ENCODE measurements at places on chromosomes 1 and 21. TPM values are rescaled to one million over a fixed set of nuclear protein-coding genes. Genes with fewer than 3 reads are reported as not detected.

DNA sequence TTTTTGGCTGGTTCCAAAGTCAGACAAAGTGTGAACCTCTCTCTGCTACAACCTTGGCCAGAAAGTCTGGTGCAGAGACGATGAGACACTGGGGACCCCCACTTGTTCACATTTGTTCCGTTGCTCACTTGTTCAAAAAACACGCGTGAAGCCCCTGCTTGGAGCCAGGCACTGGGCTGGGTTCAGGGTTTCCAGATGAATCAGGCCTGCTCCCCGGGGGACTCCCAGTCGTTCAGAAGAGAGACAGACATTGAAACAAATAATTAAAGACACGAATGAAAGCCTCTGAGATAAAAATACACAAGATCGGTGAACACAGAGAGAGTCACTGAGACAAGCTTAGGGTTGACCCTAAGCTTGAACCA lies 101.5 kb upstream of the RUNX3 start:
- DNase-seq: no peak

DNA sequence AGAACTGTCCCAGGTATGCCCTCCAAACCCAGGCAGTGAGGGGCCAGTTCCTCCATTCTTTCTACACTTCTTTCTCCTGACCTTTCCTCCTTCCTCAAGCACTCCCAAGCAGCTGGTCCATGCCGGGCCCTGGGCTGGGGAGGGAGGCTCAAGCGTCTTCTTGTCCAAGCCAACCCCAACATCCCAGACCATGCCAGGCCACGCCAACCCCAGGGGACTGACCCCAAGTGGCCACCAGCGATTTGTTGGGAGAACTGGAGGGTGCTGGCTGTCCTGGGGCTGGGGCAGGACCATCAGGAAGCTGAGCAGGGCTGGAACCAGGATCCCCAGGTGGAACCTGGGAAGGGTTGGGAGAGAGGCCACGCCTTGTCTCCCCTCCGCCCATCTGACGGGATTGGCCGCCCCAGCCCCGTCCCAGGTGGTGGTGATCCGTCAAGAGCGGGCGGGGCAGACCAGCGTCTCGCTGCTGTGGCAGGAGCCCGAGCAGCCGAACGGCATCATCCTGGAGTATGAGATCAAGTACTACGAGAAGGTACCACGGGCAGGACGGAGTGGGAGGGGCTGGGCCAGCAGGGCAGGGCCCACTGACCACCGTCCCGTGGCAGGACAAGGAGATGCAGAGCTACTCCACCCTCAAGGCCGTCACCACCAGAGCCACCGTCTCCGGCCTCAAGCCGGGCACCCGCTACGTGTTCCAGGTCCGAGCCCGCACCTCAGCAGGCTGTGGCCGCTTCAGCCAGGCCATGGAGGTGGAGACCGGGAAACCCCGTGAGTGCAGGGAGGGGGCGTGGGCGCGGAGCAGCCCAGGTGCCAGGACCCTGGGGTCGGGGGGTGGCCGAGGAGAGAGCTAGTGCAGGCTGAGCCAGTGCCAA lies 29.9 kb downstream of the EPHA8 start:
- no peak for DNase-seq

- DNase-seq: peak; percentile 35
Observed at GRCh38 chr1:154485106-154485505, 16.9 kb upstream of the TDRD10 start.

- no peak for DNase-seq
Observed at GRCh38 chr1:151222130-151222529, 23.8 kb downstream of the PIP5K1A start.

GRCh38 chr1:1135339-1136136 lies 19.6 kb upstream of the C1orf159 start:
- no peak for DNase-seq

- no peak for DNase-seq
Observed at GRCh38 chr1:172670791-172671190, 11.9 kb downstream of the FASLG start.

- no peak for DNase-seq
Observed at GRCh38 chr1:231628207-231628876, 1.8 kb downstream of the DISC1 start.

- no peak for DNase-seq
Observed at GRCh38 chr21:25528515-25528914, 78.8 kb downstream of the MRPL39 start.

- DNase-seq: no peak
Observed at GRCh38 chr1:231724041-231724440, 97.5 kb downstream of the DISC1 start.

GRCh38 chr21:36330904-36331303 lies 10.9 kb downstream of the MORC3 start:
- peak; percentile 46 for DNase-seq

- no peak for DNase-seq
Observed at GRCh38 chr1:241532162-241532531, at the start of gene KMO. KMO (plus strand) TSS chr1:241532378; CDS start chr1:241532445, 67 bp downstream.

DNA sequence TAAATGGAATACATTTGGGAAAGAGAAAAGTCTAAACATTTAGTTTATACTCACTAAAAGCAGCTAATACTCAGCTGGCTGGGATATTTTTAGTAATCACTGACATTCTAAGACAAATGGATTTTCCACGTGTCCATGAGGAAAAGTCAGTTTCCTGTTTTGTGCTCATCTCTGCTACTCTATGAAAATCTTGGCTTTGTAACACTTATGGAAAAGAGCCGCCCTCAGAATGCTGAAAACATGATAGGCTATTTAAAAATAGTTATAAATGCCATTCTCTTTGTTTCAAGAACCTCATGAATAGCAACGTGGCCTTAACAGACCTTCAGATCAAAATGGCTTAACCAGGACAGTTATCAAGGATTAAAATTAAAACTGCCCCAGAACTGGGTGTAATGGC lies 29.9 kb downstream of the MRAP start:
- DNase-seq: no peak

DNA sequence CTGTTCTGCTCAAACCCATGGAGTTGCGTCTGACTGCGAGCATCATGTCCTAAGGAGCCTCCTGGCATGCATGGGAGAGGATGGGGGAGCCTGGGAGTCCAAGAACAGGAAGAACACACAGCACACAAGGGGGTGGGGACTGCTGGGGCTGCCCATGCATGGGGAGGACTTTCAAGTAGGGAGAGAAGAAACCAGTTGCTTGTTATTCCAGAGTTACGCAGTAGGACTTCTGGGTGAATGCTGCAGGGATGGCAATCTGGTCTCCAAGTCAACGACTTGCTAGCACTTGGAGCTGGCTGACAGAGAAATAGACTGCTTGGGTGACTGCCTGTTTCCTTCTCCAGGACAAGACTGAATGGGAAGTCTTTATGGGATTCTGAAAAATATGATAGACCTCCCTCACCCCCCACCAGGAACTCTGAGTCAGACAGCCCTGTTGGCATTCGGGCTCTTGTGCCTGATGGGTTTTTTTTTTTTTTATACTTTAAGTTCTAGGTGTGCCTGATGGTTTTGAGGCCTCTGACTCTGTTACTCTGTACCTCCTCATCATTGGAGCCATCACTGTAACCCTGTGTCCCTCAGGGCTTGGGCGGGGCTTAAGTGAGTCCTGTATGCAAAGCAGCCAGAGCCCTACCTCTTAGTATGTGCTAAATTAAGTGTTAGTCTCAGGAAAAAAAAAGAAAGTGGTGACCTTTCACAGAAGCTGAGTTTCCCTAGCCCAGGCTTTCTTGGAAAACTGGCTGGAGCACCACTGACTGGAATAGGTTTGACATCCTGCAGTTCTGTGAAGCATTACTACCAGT lies 30.3 kb downstream of the MAP3K21 start:
- no peak for DNase-seq

DNA sequence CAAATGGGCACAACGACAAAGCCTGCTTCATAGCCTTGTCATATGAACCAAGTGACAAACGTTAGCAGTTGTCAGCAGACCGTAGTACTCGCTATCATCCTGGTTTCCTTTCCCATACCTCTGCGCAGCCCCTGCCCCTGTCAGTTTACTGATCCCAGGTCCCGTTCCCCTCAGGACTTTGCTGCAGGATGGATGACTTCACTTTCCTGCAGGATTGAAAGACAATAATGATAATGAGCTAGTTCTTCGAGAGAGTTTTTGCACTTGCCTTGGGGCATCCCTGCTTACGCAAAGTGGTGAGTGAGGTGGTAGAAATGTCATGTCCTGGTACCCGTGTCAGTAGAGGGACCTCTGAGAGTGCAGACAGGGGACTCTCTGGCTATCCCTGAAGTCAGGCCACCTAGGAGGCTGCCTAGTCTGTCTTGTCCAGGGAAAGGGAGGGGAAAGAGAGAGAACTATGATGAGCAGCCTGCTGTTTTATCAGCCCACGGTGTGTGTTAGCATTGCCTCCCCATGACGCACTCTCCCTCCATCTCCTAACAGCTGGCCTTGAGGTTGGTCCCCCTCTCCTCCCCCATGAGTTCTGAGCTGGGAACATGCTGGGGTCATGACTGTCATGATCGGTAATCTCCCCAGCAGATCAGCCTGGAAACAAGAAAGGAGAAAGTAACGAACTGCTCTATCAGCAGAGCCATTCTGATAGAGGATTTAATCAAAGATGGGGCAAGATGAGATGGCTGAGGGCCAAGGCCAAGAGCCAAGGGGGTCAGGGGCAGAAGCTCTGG lies 53.7 kb downstream of the ELK4 start:
- no peak for DNase-seq

- no peak for DNase-seq
Observed at GRCh38 chr1:187621951-187622350, 793.2 kb downstream of the PLA2G4A start.

DNA sequence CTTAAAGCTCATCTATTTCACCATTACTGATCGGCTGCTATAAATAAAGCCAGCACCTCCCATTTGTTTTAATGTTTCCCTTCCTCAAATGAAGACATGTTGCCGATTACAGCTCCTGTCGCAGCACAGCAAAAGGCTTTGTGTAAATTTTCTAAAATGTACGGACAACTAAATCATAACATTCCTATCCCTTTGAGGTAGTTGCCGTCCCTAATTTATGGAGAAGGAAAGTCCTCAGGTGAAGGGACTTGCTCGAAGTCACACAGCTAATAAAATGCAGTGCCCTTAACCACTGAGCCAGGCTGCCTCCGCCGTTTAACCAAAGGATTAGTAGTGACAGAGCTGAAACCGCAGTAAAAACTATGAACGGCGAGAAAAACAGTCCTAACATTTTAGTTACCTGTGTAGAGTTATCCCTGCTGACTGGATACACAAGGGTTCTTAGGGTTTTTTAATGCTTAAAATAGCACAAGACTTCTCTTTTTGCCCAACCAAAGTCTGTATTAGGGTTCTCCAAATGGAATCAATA lies 871 bp downstream of the PINK1 start:
- DNase-seq: no peak

DNA sequence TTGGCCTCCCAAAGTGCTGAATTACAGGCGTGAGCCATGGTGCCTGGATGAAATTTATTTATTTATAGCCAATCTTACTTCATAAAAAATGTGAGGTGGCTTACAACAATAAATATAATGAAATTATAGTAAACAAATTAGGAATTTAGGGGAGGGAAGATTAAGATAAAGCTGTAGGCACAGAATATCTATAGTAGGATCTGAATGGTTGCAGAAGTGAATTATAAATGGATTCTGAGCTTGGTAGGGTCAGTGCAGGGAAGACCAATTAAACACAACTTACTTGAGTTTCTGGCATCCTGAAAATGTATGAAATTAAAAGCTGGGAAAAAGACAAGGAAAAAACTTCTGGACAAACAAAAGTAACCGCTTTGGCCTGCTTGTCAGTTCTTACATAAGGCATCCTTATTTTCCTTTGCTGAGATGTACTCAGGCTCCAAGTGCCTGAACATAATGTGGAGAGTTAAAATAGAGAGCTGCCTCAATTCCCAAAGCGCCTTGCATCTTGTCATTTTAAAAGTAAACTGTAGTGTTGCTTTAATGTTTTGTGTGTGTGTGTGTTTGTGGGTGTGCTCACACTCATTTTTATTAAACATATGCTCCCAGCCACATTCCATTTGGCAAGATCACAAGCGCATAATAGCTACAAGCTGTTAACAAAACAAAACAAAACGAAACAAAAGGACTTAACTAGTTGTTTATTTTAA lies 247.3 kb downstream of the S1PR1 start:
- DNase-seq: no peak

DNA sequence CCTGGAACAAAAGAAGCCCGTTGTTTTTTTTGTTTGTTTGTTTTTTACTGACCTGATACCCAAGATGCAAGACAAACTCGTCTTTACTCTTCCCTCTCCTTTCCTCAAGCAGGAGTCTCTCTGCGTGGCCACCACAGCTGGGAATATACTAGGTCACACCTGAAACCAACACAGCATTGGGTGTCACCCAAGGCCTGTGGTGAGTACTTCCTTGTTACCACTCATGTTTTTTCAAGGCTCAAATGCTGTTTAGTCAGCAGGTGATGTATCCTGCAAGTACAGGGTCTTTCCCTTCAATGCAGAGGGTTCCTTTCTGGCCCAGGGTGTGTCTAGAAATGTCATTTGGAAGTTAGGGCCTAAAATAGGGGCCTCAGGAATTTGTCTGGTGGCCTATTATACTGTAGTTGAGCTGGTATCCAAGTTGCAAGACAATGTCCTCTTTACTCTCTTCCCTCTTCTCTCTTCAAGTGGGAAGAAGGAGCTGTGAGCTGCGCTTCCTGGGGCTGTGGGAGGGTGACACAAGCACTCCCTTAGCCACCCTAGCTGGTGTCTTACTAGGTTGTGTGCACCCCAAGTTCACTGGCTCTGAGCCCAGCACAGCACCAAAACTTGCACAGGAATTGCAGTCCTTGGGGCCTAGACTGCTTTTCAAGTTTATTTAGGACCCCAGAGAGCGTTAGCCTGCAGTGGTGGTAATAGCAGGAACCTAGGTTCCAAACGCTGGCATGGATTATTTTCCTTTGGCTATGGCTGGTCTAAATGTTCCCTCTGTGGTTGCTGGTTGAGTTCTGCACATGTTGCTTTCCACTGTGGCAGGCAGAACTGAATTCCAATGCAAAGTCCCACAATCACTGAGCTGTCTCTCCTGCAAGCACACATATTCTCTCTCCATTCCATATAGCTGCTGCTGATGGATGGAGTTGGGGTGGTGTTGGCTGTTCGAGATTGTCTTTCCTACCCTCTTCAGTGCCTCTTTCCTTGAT lies 91.4 kb upstream of the LYPLAL1 start:
- no peak for DNase-seq

DNA sequence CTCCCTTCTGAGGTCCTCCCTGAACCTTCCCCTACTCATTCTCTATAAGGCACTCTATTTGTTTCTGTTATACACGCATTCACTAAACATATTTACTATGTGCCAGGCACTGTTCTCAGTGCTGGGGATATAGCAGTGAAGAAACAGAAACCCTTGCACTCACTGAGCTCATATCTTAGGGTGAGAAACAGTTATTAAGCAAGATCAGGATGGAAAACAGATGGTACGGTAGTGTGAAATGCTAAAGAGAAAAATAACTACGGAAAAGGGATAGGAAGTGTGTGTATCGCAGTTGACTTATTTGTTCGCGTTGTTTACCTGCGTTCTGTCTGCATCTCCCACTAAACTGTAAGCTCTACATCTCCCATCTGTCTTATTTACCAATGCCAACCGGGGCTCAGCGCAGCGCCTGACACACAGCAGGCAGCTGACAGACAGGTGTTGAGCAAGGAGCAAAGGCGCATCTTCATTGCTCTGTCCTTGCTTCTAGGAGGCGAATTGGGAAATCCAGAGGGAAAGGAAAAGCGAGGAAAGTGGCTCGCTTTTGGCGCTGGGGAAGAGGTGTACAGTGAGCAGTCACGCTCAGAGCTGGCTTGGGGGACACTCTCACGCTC lies 572 bp downstream of the CYB5RL start:
- peak; percentile 40 for DNase-seq

GRCh38 chr1:109935451-109935900 lies 24.8 kb downstream of the CSF1 start:
- no peak for DNase-seq

The CCDC181 gene
- total RNA-seq: not detected

The ADARB1 gene
- total RNA-seq: 36.6 TPM

The ASAP3 gene
- 6.8 TPM for total RNA-seq

The ACOT11 gene
- total RNA-seq: 0.07 TPM

The APCS gene
- total RNA-seq: not detected

The WNT3A gene
- not detected for total RNA-seq

Measured in NCI-H460 (cell line).